Aorta (tissue), 5 donors: ENCODE measurements at places on chromosomes 12 and 14.

- no peak for DNase-seq
These were observed 209.1 kb downstream of the PAX9 start for GRCh38 chr14:36870776-36871175.

- no peak for DNase-seq
These were observed 45.0 kb downstream of the ZC3H14 start for GRCh38 chr14:88607829-88608228.

GRCh38 chr14:56854325-56854724, 44.0 kb upstream of the OTX2 start:
- no peak for DNase-seq

DNA sequence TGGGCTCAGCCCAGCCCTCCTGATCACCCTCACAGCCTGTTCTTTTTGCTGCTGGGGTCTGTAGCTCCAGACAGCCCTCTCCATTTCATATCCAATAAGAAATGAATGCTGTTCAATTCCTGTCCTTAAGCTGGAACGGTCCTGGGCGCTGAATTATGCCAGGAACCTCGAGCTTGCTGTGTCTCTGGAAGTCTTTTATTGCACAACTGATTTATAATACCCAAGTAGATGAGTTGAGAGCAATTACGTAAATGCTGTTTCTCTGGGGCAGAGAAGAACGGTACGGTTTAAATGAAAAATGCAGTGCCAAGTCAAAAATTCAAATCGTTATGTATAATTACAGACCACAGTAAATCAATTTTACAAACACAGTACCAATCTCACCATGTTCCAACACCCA, 161.0 kb downstream of the SAMD4A start:
- DNase-seq = no peak
